Tibial nerve (tissue), 4 donors: ENCODE measurements at places on chromosomes 2 and 18.

DNA sequence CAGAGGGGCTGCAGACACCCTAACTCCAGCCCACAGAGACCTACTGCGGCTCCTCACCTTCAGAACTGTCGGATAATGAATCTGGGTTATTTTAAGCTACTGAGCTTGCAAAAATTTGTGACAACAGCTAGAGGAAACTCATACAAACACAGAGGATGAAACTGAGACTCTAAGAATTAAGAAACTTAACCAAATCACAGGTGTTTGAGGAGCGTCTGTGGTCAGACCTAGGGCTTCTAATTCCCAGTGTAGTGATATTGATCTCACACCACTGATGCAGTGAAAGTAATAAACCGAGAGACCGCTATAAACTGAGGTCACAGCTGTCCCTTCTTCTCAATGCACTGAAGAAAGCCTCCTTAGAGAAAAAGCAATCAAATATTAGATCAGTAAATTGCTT is 110.1 kb downstream of the RGPD3 start:
- no peak for DNase-seq

GRCh38 chr2:32922501-32922900 is 24.3 kb upstream of the LTBP1 start:
- no peak for DNase-seq

DNA sequence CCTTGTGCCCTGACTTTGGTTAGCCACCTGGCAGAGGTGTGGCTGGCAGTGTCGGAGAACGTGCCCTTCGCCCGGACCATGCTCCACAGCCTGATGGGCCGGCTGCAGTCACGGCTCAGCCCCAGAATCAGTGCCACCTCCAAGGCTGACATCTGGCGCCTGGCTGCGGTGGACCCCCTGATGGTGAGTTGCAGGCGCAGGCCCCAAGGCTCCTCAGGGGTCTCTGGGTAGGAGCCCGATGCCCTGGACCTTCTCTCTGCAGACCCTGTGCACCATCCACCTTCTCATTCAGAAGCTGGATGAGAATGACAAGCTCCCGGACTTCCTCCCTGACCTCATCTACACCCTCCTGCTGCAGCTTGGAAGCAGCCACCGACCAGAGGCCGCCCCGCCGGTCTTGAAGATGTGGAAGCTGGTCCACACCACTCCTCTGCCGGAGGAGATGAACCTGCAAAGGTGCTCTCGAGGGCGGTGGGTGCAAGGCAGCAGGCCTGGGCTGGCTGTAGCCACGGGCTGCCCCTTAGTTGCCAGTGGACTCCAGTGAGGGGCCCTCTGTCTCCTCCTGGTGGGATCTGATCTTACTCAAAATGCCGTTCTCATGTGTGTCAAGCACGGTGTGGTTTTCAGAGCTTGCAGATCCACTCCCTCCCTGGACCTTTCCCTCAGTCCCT is 32.1 kb downstream of the HJURP start:
- DNase-seq: no peak

DNA sequence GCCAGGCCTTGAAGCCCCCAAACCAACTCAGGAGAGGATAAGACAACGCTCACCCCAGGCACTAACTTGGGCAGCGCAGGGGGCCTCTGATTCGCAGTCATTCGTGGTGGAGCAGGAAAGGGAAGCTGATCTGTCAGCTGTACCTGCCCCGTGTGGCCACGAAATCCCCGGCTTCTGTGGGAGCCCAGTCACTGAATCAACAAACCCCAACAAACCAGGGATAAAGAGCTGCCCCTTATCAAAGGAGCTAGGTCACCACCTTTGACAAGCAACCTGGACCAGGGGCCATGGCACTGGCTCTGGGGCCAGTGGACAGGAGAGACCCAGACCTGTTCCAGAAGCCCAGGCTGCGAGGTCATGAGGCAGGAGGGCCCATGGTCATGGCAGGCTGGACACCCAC is 14.5 kb downstream of the SDC1 start:
- DNase-seq: no peak

- no peak for DNase-seq
Measured at GRCh38 chr2:58070765-58071164, 24.2 kb downstream of the VRK2 start.

DNA sequence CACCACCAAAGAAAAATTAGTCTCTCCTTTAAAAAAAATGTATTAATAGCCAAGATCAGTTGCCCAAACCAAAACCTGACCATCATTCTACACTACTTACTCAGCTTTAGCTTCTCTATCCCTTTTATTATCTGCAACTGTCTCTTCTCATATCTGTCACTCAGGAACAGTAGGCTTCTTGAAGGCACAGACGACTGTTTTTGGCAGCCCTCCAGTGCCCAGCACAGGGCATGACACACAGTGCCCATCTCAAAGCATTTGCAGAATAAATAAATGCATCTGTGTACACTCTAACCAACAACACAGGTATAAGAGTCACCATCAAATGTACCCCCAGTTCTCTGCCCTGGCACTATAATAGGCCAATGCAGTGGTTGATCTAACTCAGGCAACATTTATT is 117.2 kb downstream of the UXS1 start:
- no peak for DNase-seq

GRCh38 chr18:42365591-42365990 is 410.6 kb downstream of the PIK3C3 start:
- DNase-seq: no peak

DNA sequence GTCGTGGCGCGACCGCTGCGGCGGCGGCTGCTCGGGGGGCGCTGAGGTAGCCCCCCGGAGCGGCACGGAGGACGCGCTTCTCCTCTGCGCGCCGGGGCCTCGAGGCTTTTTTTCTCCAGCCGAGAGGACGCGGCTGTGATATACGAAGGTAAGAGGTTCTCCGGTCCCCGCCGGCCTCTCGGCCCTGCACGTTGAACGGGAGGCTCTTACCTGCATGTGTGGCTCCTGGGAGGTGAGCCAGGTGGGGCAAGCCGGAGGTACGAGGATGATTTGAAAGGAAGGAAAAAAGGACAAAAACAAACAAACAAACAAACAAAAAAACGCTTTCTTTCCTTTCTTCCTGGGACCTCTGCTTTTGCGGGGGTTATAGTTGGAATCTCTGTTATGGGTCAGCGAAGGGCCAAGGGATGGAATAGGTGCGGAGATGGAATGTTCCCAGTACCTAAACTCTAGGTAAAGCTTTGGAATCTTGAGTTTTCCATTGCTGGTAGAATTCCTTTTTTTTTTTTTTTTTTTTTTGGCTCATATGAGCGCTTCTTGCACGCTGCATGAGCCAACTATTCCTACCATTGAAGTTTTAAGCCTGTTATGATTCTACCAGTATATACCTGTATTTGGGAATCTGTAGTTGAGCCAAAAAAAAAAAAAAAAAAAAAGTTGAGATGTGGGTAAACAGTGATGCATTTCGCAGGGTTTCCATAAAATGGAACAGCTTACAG is 674 bp downstream of the PTPN4 start:
- no peak for DNase-seq

- DNase-seq: no peak
Measured at GRCh38 chr2:65017335-65017734, 28.1 kb downstream of the SLC1A4 start.

DNA sequence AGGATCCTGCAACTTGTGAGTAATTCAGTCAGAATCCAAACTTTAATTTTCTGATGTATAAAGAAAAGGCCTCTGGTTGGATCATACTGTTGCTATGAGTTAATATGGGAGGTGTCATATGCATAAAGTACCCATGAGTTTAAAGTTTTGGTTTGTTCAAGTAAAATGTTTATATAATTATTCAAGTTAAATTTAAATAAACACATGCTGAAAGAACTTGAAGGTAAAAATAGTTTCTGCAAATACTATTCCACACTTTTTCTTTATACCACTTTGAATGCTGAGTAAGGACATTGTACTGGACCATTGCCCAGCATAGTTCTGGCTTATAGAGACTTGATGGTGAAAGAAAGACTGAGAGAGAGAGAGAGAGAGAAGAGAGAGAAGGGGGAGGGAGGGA is 30.7 kb downstream of the PKP4 start:
- no peak for DNase-seq

- no peak for DNase-seq
Measured at GRCh38 chr2:236164925-236165841, 3.0 kb downstream of the GBX2 start.

- DNase-seq: no peak
Measured at GRCh38 chr2:203052539-203052938, 37.9 kb downstream of the NBEAL1 start.

- DNase-seq: no peak
Measured at GRCh38 chr2:75466708-75467311, 93.9 kb downstream of the EVA1A start.

GRCh38 chr2:174337337-174338146 is 2.8 kb downstream of the SP9 start:
- DNase-seq: no peak

DNA sequence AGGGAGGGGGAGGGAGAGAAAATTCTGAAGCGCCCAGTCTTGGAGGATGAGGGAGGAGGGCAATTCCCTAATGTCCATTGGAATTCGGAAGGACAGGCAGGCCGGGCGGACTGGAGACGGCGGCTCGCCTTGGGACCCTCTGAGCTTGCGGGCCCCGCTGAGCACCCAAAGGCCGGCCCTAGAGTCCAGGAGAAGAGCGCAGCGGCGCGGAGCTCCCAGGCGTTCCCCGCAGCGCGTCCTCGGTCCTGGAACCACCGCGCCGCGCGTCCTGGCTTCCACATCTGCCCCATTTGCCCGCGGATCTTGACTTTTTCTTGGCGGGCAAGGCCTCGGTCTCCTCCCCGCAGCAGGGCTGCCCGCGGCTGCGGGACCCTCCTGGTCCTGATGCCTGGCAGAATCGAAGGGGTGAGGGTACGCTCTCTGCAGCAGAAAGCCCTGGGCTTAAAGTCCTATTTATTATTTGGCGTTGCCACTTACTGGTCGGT is 675 bp upstream of the MLPH start:
- DNase-seq: no peak

DNA sequence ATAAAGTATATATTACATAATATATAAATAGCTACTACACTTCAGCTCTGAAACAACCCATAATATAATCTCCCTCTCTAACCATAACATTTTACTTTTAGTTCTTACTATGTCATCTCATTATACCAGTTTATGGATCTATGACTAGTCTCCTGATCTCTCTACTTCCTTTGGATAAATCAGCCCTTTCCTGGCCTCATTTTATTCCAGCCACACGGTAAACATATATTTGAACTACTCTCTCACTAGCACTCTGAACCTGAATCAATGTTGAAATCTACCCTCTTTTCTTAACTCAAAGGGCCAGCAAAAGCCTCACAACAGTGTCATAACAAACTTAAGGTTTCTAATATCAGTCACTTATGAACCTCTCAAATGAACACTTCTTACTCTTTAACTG is 62.6 kb downstream of the BAZ2B start:
- DNase-seq: no peak

DNA sequence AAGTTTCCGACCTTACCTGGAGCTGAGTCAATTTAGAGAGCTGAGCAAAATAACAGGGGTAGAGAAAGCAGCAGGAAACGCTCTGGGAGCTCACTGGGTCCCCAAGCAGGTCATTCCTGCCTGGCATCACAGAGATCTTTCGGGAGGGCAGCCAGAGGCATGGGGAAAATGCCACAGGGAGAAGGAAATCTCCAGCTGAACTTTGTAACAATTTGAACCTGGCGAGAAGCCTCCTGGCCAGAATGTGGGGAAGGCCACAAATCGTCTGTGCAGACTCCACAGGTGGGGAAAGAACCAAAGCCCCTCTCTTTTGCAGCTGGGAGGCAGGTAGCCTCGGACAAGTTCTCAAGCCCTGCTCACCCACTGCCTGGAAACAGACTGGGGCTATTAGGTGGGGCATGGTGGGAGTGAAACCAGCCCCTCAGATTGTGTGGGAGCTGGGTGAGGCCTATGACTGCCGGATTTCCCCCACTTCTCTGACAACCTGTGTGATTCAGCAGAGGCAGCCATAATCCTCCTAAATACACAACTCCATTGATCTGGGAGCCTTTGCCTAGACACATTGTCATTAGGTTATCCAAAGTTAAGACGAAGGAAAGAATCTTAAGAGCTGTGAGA is 53.9 kb downstream of the INO80D start:
- DNase-seq: no peak

DNA sequence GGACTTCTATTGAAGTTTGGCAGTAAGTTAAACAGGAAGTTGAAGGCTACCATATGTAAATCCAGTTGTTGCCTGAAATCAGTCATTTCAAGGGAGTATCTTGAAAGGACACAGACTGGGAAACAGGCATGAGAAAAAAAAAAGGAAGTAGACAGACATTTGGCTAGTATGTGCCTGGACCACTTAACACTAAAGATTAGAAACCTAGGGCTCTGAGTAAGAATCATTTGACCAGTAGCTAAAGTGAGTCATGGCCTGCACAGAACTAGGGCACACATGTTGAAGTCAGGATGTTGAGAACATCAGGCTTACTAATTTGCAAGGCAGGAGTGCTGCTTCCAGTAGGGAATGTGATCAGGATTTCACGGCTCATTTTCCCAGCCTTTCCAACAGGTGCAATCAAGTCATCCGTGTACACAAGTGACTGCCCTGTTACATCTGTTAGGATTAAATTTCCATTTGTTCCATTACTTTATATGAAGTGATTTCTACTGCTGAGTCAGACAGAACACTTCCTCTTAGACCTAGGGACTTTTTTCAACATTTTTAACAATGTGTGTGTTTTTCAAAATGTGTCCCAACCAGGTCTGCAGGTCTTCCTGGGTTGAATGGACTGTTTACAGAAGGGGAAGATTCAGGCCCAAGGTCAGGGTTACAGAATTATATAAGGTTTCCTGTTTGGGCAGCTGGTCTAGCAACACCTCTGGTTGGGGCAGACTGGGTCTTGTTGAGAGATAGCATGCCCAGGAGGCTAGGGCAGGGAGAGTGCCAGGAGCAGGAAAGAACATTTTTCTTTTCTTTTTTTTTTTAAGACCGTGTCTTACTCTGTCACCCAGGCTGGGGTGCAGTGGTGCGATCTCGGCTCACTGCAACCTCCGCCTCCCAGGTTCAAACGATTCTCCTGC is 145.6 kb downstream of the TGIF1 start:
- DNase-seq: no peak

DNA sequence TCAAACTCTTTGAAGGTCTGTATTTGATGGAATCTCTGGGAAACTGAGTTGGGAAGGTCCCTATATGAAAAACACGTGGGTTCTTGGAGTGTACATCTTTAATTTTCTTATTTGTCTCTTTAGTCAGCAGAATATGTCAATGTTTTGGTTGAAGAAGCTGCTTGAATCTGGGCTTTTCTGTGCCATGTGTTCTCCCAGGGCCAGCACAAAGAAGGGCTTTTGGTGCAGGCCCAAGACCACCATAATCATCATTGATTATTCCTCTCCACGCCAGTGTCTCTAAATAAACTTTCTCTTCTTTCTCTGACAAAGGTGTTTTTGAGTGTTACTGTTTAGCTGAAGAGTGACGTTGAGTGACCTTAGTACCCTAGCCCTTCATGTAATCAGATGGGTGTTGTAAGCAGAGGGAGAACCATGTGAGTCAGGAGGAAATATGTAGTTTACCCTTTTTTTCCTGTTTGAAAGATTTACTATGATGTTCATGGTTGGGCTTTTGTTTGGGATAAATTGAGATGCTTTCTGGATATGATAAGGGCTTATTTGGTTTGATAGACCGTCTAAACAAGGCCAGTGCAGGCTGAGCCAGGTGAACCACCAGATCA is 11.6 kb upstream of the TNP1 start:
- no peak for DNase-seq

- no peak for DNase-seq
Measured at GRCh38 chr2:58571181-58571852, 330.2 kb upstream of the FANCL start.

GRCh38 chr2:17303521-17303920 is 214.7 kb downstream of the RAD51AP2 start:
- no peak for DNase-seq
